ENCODE measurements at places on chromosomes 7 and 10.

DNA sequence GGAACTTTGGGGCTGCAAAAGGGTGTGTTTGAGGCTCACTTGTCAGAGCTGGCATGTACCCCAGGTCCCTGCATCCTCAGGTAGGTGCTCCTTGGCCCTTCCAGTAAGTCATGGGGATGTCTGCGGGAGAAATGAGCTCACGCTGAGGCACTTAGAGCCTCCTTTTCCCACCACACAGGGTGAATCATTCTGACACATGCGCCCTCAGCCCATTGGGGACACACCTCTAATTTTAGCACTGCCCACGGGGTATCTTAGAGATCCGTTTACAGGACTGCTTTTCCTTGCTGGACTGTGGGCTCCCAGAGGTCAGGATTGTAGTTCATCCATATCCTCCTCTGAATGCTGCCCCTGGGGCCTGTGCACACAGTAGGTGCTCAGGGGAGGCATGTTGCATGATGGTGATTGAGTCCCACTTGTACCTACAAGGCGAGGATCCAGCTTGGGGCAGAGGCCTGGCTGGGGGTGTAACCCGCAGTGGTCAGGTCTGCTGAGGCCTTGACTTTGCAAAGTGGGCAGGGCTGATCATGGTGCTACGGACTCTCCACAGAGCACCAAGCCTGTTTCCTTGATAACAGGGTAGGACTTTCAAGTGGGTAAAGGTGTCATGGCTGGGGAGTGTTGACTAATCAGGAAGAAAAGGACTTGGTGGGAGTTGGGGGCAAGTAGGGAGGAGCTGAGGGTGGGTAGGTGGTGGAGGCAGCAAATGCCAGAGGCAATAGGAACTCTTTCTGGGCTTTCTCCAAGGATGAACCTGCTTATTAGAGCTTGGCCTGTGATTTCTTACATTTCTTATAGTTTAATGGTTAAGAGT is 5.8 kb downstream of the TSPAN15 start:
- no peak for DNase-seq

GRCh38 chr10:65123120-65123519 is 1601.9 kb downstream of the REEP3 start:
- no peak for DNase-seq

DNA sequence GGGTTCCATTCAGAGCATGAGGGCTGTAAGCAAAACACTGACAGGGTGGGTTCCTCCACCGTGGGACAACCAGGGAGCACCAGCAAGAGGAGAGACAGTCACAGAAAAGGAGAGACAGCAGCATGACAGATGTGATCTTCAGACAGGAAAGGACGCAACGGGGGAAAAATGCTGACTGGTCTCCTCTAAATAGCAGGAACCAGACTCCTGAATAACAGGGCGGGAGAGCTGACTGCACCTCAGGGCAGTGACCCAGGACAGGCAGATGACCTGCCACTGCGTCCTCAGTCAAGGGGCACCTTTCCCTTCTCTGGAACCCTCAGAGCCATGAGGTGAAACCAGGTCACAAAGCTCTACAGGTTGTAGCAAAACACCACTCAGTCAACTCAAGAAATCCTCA is 37.0 kb downstream of the CDCA7L start:
- no peak for DNase-seq

- no peak for DNase-seq
These were observed 177.9 kb upstream of the BET1 start for GRCh38 chr7:94182066-94182465.

GRCh38 chr7:155796381-155797261 is 15.6 kb downstream of the SHH start:
- no peak for DNase-seq

DNA sequence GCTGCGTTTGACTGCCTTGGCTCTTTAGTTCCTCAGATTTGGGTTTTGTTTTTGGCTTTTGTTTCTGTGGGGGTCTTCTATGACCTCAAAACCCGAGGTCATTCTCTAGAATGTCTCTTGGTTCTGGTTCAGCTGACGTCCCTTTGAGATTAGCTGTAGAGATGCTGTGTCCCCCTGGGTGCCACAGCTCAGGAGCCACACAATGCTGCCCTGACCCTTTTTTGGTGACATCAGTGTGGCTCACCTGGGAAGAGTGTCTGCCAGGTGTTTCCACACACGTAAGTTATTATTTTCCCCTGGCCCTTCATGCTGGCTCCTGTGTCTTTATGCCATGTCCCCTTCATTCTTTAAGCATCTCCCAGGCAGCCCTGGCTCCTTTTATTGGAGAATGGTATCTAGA is 89.8 kb upstream of the DDC start:
- no peak for DNase-seq

- peak; percentile 50 for DNase-seq
These were observed 369 bp upstream of the SCIN start for GRCh38 chr7:12570168-12570533.

GRCh38 chr7:138982204-138982623 is 1.0 kb upstream of the KIAA1549 start:
- DNase-seq: peak; percentile 37

- DNase-seq: peak; percentile 100
These were observed 84.5 kb downstream of the SRPK2 start for GRCh38 chr7:105304040-105304895.

GRCh38 chr10:95664543-95664942 is 8.0 kb upstream of the ALDH18A1 start:
- DNase-seq: no peak

DNA sequence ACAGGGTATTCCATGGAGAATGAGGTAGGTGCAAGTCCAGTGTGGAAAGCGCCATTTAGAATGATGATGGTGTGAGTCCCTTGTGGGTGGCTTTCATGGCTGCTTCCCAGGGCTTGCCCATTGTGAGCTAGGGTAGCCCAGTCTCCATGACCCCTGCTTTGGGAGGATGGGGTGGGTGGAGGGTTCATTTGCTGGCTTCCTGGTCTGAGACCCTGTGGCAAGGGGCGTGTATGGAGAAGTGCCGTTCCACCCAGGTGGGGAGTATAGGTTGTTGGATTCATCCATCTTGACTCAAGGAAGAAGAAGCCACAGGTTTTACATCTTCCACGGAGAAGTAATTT is 27.7 kb downstream of the CCM2 start:
- DNase-seq: no peak

- DNase-seq: no peak
These were observed 33.5 kb downstream of the WDR86 start for GRCh38 chr7:151376218-151376902.

GRCh38 chr7:44520574-44520973 is 20.6 kb downstream of the NPC1L1 start:
- no peak for DNase-seq

GRCh38 chr7:13457790-13458189 is 531.7 kb downstream of the ETV1 start:
- no peak for DNase-seq

DNA sequence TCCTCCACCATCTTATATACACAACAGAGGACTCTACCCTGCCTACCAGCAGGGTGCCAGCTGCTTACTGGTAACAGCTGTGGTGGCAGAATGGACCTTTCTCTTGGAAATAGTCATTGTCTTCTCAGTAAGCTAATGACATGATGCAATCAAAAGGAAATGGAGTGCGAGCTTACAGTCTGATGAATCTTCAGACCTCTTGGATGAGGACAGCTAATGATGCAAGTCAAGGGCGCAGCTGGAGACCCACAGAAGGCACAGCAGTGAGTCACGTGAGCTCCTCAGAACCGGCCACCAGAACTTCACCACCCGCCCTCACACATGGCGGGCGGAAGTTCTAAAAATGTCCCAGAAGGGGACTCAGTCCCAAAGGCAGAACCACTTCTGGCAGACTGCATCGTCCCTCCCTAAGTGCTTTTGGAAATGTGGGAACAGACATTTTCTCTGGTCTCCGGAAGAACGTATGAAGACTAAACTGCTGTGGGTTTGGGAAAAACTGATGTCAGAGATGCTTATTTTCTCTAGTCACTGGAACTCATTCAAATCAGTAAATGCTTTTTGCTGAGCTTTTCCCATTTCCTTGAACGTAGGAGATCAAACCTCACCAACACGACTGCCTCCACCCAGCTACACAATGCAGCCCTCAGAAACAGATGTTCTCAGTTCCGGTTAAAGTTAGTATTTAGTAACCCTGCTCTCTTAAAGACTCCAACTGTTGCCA is 96.4 kb downstream of the FAS start:
- DNase-seq: peak; percentile 41

- DNase-seq: no peak
These were observed 44.1 kb upstream of the ATP6V0A4 start for GRCh38 chr7:138842111-138842510.

DNA sequence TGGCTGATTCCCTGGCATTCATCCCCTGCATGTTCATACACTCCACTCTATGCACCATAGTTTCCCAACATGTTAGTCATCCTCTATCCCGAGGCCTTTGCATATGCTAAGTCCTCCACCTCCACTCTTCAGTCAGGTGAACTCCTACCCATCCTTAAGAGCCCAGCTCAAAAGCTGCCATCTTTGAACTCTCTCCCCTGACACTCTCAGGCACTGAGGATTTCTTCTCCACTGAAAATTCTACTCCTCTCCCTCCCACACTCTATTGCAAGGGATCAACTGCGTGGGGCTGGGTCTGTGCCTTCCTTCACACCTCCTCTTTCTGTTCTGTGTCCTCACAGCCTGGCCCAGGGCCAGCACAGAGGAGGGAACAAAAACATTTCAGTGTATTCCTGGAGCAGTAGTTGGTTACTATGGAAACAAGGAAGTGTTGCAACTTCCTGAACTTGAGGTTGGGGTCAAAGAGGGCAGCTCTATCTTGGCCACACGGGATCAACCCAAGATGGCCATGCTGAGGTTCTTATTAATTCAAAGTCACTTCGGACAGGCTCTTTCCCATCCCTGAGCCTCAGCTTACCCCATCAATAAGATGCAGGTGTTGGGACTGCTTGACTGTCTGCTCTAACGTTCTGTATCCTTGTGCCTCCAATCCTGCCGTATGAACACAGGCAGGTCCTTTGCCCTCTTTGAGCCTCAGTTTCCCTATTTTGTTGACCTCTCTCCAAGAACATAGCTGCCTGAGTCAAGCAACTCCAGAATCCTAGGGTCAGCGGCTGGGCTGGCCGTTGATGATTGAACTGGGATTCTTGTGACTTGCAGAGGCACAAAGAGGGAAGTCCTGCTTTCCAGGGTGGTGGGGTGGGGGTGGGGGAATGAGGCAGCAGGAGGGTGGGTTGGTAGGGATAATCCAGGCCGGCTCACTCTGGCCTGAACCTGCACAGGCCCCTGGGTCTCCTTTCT is 15.5 kb downstream of the ZMIZ1 start:
- no peak for DNase-seq
